ENCODE measurements at places on chromosomes 1 and 21.

- no peak for DNase-seq
Measured at GRCh38 chr1:160425847-160426246, 25.5 kb downstream of the VANGL2 start.

DNA sequence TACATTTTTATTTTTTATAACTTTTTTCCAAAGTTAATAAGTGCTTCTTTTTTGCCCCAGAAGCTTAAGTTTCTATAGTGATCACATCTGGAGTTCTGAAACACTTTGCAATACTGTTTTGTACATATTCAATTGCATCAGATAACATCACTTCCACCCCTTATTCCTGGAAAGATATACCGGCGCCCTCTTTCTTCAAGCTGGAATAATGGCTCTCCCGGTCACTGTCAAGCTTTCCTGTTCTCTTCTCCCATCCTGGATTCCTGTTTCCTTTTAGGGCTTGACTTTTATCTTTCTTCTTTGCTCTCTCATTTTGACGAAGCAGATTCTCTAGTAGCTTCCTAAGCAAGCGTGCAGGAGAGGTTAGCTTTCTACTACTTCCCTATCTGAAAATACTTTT is 1866.8 kb downstream of the MRPL39 start:
- no peak for DNase-seq

GRCh38 chr1:69195136-69195535 is 372.6 kb upstream of the LRRC7 start:
- no peak for DNase-seq

- no peak for DNase-seq
Measured at GRCh38 chr21:29232530-29233255, 66.0 kb upstream of the BACH1 start.

DNA sequence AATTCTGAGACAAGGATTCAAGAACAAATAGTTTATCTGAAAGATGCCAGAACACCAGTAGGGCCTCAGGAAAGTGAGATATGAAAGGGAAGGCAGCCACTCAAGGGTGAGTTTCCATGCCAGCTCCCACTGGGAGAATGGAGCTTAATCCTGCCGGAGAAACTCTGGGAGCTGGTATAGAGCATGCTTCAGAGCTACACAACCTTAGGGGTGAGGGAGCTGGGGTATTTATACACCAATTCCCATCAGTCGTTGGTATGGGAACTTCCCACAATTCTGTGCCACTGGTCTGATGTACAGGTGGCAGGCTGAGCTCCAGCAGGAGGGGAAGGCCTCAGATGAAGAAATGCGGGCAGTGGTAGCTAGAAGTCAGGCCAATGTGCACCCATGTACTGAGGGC is 86.6 kb downstream of the KAZN start:
- no peak for DNase-seq

- DNase-seq: no peak
Measured at GRCh38 chr1:101150266-101150665, 86.6 kb upstream of the S1PR1 start.

- no peak for DNase-seq
Measured at GRCh38 chr1:93635614-93636543, 45.8 kb downstream of the BCAR3 start.

GRCh38 chr1:941015-941587 is 17.4 kb downstream of the SAMD11 start:
- DNase-seq: no peak

DNA sequence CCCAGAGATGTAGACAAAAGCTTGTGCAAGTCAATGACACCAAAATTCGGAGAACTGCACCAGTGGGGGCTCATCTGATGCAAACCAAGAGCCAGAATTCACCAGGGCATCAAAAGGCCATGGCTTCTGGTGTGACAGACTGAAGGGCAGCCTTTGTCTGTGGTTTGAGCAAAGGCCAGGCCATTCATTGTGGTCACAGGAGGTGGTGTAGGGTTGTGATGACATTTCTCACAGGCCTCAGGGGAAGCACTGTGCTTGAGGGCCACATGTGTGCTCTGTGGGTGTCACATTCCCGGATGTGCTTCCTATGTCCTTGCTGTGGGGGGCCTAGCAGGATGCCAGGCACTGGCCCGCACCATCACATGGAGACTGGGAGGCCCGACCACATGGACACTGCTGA is 22.5 kb upstream of the KCNE1 start:
- no peak for DNase-seq

DNA sequence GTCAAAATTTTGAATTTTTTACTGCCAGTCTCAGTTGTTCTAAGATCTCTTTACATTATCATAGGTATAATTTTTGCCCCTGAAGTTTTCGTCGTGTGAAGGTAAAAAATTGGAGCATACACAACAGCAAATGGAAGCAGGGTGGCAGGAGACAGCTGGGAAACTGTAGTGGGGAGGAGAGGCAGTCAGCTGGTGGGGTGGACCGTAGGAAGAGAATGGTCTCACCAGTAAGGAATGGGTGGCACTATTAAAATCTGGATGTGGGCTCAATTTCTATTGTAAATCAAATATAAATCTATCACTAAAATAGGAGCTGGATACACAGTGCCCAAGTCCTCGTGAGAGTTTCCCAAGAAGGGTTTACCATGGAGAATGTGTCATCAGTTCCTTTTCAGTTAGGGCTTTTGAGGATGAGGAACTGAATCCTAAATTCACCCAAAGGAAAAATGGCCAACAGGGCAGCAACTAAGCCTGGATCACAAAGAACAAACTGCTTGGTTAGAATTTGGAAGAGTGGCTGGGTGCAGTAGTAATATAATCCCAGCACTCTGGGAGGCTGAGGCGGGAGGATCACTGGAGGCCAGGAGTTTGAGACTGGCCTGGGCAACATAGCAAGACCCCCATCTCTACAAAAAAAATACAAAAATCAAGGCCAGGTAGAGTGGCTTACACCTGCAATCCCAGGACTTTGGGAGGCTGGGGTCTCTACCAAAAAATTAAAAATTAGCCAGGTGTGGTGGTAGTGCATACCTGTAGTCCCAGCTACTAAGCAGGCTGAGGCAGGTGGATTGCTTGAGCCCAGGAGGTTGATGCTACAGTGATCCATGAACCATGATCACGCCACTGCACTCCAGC is 10.5 kb upstream of the IRF2BP2 start:
- no peak for DNase-seq

DNA sequence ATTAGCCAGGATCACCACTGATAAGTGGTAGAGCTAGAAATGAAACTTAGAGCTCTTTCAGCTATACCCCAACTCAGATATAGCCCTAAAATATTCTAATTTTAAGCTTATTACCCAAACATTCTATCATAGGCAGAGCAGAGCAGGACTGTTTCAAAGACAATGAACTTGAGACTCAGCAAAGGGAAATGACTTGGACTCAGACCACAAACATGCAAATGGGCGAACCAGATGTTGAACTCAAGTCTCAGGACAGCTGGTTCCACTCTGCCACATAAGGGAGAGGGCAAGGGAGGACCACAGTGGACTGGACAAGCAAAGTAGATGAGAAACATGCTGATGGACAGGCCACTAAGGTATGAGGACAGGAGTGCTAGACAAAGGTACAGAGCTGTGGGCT is 315.3 kb downstream of the OMA1 start:
- DNase-seq: no peak

DNA sequence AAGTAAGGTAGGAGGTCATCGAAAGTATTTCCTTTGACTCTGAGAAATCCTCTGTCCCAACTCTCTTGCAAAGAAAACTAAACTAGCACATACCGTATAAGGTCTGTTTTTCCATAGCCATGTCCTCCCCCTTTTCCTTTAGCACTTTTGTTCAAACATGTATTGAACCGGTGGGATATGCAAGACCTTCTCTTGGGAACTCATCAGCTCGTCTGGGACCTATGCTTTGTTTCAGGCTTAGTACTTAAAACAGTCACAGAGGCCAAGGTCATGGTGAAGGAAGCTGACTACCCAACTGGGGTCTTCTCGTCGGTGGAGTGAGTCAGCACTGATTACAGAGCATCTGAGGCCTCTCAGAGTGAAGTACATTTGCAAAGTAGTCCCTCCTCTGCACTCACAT is 185.0 kb downstream of the ZBTB18 start:
- DNase-seq: no peak

- DNase-seq: no peak
Measured at GRCh38 chr1:2916153-2916552, 105.1 kb upstream of the ACTRT2 start.

DNA sequence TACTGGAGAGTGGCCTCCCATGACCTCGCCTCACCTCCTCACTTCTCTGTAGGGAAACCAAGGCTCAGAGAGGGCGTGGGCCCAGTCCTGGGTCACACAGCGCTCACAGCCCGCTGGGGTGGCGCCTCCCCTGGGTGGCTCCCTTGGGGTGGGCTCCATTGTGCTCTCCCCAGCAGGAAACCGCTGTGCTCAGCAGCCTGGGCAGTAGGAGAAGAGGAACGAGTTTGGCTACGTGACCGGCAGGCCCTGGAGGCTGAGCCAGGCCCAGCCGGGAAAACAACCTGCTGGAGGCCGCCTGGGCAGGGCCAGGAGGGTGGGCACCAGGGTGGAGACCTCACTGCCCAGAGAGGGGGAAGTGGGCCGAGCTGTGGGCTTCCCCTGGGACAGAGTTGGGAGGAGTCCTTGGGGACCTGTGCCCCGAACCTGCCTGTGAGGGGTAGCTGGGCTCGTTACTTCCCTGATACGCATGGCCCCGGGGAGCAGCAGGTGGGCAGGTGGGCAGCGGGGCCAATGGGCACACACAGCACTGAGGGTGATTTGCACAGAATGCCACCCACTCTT is 15.0 kb upstream of the FAM131C start:
- no peak for DNase-seq

DNA sequence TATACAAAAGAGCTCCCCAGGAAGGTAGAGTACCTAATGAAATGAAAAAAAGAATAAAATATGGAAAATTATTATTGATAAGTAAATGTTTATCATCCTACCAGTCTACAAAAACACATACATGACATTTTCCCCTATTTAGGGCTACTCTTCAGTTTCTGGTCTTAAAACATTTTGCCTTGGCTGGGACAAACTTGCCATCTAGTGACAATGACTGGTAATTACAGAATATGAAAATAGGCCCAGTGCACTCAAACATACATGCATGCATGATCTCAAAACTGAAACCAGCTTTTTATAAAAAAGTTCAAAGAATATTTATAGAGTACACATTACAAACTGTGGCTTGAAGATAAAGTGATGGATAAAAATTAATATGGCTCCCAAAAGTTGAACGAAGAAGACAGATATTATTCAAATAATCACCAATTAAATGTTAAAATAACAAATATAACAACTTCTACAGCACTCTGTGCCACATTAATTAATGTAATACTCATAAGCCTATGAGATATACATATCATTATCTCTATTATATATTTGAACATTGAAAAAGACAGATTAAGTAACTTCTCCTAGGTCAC is 10.5 kb upstream of the RNPC3 start:
- no peak for DNase-seq

GRCh38 chr21:35622612-35623011 is 437.7 kb downstream of the SETD4 start:
- no peak for DNase-seq
